ENCODE measurements at places on chromosomes 1 and 21.

DNA sequence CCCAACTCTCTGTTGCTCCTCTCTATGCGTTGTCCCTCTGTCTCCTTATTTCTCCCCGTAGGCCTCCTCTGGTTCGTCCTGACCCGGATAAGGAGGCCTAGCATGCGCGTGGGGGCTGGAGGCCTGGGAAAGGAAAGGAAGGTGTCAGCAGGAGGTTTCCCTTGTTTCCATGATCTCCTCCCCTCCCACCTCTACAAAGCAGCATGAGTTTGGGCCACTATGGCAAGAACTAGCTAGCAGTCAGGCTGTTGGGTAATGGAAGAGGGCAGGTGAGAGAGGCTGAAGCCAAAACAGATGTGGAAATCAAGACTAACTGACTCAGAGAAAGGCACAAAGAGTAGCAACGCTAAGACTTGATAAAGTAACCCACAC is 687 bp upstream of the SEMA6C start:
- no peak for DNase-seq

DNA sequence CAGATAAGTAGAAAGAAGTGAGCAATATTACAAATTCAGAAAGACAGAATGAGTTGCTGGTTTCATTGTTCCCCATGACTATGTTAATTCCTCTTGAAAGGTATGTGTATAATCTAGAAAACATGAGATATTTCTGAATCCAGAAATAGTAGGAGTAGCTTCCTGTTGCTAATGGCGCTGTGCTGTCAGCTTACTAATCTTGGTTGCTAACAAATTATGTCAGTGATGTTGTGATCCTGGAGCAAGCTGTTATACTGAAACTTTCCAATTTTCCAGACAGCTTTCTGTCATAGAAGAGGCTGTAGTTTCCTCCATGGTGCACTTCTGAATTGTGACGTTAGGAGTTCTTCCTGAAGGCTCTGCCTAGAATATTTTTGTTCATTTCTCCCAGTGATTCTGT is 372.3 kb downstream of the USP25 start:
- DNase-seq, result no peak

DNA sequence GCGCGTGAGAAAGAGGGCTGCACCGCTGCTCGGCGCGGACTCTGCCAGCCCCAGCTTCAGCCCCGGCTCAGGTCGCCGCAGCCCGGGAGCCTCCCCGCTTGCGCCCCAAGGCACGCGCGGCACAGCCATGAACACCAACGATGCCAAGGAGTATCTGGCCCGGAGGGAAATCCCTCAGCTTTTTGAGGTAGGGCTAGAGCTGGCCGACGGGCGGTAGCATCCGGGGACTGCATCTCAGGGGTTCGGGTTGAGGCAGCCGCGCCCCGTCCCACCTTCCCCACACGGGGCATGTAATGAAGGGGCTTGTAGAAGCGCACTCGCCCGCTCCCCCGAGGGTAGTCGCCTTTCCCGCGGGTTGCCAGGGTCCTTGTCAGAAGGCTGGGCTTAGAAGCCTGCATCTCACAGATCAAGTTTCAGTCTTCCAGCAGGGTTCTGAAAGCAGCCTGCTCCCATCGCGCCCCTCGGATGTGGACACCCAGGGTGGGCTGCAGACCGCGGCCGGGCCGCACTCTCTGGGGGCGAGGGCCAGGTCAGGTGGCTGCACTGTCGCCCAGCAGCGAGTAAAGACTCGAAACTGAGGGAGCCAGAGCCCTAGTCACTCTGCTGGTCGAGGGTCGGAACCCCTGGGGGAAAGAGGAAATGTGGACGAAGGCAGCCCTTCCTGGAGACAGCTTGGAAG is 507 bp downstream of the AK5 start:
- DNase-seq, result peak; percentile 8

- no peak for DNase-seq
Observed at GRCh38 chr1:83996191-83996590, 2.7 kb downstream of the TTLL7 start.

DNA sequence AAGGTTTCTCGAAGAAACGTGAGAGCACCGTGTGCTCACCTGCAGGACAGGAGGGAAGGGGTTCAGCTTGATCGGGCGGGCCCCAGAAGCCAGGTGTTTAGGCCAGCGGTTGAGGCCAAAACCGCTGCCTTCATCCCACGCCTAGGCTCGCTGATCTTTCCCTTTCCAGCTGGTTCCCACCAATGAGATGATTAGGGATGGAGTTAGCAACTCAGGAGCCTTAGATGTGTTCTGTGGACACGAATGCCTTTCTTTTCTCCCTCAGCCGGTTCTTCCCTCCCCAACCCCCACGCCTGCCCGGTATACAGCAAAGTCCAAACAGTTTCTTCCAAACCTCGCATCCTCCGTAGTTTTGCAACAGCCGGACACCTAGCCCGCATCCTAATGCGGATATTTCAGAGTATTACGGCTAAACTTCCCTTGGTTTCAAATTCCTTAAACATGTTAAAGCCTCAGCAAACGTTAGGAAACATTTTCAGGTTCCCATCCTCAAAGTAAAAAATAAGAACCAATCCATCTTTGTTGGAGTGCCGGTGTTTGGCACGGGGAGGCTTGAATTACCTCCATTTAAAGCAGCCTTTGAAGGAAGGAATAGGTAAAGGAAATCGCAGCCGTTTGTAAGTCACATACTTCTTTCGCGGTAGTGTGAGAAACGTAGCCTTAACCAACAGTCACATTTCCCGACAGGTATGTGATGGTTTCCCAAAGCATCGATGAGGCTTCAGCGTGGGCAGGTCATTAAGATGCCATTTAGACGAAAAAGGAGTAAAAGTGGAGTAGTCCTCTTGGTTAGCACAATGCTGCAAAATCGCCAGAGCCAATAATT is 1.1 kb downstream of the LRRC8C start:
- DNase-seq, result no peak

GRCh38 chr1:167455786-167456446 is 62.4 kb downstream of the CD247 start:
- DNase-seq, result peak; percentile 43

- DNase-seq, result no peak
Observed at GRCh38 chr1:21724098-21724497, 54.9 kb upstream of the RAP1GAP start.

GRCh38 chr1:155938220-155938627 is 3.2 kb upstream of the RXFP4 start:
- DNase-seq, result peak; percentile 48

DNA sequence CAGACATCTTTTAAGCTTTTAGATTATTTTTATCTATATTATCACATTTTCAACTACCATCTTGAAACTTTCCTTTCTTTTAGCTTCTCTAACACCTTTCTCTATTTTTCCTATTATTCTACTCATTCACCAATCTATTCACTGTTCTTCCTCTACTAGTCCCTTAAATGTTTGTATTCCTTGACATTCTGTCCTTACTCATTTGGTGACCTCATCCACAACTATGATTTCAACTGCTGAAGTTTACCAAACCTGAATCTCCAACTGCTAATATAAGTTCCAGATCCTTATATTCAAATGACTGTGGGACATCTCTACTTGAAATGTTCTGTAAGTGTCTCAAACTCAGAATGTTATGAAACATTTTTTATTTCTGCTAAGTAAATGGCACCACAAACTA is 49.2 kb downstream of the TUT4 start:
- no peak for DNase-seq

DNA sequence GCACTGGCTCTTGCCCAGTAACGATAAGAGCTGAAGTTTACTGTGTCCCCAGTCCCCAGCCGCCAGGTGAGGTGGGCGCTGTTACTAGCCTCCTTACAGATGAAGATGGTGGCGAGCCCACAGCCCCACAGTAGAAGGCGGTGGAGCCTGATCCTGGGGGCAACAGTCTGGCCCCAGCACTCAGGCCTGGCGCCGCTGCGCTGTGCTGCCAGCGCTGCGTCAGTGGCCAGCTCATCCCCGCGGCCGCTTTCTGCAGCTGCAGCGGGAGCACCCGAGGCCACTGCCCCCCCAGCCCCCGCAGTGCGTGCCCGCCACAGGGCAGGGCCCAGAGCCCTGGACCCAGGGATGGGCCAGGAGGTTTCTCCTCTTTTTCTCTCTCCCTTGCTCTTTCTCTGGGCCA is 13.3 kb downstream of the H6PD start:
- no peak for DNase-seq

- no peak for DNase-seq
Observed at GRCh38 chr1:188359315-188359714, 1530.6 kb downstream of the PLA2G4A start.

- no peak for DNase-seq
Observed at GRCh38 chr1:67484492-67484891, 54.3 kb upstream of the SERBP1 start.

DNA sequence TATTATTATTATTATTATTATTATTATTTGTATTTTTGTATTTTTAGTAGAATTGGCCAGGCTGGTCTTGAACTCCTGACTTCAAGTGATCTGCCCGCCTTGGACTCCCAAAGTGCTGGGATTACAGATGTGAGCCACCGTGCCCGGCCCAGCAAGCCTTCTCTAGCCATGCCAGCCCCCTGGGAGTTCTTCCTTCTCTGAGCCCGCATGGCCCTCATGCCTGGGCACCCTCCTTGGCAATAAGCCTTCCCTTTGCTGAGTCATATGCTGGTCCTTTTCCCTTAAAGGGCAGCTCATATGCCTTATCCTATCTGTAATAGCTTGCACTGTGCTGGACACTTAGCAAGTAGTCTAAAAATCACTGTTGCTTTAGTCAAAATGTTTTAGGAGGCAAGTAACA is 8.5 kb upstream of the NBL1 start:
- DNase-seq, result no peak

DNA sequence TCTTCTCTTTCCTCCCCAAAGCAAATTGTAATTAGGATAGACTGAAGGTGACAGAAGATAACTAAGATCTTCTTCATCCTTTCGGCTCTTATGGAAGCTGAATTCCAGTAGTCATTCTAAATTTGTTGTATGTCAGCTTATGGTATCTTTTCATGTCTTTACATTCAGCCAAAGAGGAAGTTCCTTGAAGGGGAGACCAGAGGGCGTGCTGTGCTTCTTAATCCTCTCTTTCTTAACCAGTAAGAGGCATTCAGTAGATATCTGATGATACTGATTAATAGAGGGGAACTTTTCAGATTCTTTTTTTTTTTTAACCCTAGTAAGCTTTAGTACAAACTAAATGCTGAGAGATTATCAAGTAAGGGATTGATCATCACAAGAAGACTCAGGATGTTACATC is 102.3 kb downstream of the OSBPL9 start:
- no peak for DNase-seq

- peak; percentile 81 for DNase-seq
Observed at GRCh38 chr1:222465211-222466041, 82.5 kb downstream of the HHIPL2 start.

- no peak for DNase-seq
Observed at GRCh38 chr1:3019007-3019515, 2.2 kb upstream of the ACTRT2 start.

DNA sequence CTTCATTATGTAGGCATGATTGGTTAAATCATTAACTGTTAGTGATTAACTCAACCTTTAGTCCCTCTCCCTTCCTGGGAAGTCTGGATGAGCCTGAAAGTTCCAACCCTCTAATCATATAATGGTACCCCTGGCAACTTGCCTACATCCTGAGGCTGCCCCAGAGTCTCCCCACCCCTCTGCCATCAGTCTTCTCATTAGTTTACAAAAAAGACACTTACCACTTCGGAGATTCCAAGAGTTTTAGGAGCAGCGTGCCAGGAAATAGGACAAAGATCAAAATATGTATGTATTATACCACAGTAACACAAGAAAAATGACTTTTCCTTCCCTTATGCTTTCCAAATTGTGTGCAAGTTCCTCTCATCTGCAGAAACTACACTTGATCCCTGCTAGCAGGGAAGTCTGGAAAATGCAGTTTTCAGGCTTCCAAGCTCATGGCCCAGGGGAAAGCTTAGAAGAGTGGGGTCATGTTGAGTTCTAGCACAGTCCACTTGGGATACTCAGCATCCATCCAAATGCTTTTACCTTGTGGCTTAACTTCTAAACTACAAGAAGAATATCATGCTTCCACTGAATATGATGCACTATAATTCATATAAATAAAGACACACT is 64.6 kb upstream of the PPIH start:
- DNase-seq, result no peak
